ENCODE measurements at places on chromosomes 6 and 20.

DNA sequence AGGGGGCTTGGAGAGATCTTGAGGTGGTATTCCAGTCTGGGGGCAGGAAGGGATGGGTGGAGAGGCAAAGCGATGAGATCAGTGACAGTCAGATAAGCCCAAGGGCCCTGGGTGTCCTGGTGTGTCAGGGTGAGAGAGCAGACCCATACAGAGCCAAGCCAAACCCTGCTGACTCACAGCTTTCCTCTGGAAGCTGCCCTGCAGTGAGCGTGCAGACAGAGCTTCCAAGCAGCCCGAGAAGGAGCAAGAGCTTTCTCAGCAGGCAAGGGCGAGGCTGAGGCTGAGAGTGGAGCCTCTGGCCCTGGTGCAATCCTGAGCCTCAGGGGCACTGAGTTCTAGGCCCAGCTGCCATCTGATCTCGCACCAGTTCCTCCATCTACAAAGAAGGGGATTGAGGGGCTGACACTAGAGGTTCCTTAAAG lies 91.1 kb upstream of the HIVEP1 start:
- no peak for DNase-seq

- DNase-seq: peak; percentile 72
These were observed 22.6 kb upstream of the RIN2 start for GRCh38 chr20:19735446-19735845.

DNA sequence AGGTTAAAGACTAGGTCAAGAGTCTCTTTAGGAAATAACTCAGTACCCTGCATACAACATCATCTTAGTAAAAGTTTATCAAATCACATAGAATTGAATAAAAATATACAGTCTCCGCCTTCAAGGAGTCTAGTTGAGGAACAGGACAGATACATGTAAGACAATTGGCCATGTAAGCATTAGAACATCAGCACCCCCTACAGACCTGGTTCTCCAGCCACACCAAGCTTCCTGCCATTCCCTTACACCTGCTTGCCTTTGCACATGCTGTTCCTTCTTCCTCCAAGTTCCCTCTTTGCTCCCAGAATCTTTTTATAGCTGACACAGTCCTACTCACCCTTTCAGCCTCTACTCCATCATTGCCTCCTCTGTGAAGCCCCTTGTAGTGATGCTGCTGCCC lies 187.8 kb upstream of the LRFN2 start:
- DNase-seq: no peak

- DNase-seq: no peak
These were observed 8.7 kb upstream of the CCR6 start for GRCh38 chr6:167113935-167114910.

DNA sequence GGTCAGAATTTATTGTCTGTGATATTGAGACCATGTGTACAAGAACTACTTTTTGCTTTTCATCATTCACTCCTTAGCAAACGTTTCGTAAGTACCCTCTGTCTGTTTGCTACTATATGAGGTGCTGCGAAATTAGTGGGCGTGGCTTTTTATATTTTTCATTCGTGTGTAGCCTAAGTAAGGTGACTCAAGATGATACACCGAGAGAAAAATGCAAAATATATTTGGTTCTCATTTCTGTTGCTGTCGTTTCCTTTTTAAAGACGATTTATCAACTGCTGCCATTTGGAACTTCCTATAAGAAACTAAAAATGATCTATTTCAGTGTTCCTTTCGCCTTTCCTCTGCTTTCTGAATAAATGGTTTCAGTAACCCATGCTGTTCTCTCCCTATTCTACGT lies 61.2 kb downstream of the VAPB start:
- no peak for DNase-seq

GRCh38 chr20:21505810-21506530 lies 7.9 kb downstream of the NKX2-2 start:
- DNase-seq: peak; percentile 85

- no peak for DNase-seq
These were observed 13.0 kb upstream of the ABHD16B start for GRCh38 chr20:63848003-63848911.

GRCh38 chr6:36685926-36686667 lies 7.6 kb downstream of the CDKN1A start:
- DNase-seq: no peak

DNA sequence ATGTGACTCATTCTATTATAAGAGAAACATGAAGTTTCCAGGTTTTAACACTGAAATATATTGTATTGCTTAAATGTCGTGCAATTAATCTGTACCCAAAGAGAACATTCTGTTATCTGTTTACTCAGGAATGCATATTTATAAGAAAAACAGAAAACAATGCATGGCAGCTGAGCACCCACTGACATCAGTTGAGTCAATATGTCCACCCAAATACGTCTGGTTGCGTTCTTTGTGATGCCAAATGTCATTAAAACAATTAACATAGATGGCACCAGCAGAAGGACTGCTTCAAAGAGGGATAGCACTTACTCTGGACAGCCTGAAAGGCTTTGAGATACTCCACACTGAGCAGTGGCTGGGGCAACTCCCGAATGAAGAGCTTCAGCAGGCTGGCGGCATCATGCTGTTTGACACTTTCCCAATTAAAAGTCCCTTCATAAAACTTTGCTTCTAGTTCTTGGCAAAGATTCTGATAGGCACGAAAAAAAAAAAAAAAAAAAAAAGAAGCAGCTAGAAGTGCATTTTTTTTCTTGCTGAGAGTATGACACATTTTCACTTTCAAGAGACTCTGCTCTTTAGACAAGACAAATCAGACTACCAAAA lies 102.3 kb downstream of the ARHGAP18 start:
- DNase-seq: no peak

GRCh38 chr6:16088409-16088808 lies 40.5 kb upstream of the MYLIP start:
- DNase-seq: no peak

- DNase-seq: no peak
These were observed 322.5 kb downstream of the HACE1 start for GRCh38 chr6:104537180-104537579.

DNA sequence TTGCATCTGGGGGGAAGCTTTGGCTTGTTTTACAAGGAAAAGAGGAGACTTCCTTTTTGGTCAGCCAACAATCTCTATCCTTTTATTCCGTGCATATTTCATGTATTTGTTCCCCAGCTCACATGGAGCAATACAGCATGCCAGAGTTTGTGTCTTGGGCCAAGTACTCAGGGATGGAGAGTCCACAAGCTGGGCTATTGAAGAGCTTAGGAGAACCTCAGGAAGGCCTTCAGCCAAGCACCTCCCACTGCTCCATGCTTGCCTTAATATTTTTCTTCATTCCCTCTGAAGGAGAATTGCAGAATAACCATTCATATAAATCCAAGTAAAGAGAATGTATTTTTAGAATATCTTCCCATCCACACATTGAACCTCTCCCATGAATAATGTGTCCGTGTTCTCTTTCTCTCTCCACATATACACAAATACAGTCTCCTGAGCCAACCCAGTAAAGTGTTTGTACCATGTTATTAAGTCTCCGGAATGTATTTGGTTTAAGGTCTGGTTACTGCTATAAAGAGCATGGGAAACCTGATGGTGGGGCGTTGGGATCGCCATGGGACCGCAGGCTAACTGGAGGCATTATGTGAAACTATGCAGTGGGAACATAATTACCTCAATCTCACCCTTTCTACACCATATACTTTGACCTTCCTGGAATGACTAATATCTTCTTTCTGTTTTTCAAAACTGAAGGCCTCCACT lies 3.0 kb downstream of the LAMA4 start:
- DNase-seq: no peak

GRCh38 chr6:105767541-105767940 lies 318.6 kb upstream of the PRDM1 start:
- no peak for DNase-seq

GRCh38 chr6:117602899-117603588 lies 733 bp upstream of the GOPC start:
- no peak for DNase-seq

DNA sequence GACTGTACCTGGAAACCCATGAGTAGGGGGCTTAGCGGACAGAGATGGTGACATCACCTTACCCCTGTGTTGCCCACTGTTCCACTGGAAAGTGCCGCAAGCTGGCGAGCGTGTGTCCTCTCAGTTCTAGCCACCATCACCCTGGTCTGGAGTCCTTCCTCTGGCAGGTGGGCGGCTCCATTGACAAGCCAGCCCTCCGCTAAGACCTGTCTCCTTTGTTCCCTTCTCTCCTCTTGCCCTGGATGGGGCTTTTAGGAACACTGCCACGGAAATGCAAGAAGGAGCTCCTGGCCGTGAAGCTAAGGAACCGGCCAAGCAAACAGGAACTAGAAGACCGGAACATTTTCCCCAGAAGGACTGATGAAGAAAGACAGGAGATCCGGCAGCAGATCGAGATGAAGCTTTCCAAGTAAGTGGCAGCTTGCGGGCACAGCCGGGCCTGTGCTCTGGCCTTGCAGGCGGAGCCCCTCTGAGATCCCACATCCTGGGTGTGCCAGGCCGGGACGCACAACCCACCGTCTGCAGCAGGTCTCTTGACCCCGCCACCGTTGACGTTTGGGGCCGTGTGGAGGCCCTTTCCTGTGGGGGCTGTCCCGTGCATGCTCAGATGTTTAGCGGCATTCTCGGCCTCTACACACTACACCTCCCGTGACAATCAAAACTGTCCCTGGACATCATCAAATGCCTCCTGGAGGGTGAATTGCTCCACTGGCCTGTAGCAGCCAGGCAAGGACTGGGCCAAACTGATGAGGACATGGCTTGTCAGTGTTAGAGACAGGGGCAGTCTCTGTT lies 127.5 kb downstream of the SYCP2 start:
- no peak for DNase-seq

DNA sequence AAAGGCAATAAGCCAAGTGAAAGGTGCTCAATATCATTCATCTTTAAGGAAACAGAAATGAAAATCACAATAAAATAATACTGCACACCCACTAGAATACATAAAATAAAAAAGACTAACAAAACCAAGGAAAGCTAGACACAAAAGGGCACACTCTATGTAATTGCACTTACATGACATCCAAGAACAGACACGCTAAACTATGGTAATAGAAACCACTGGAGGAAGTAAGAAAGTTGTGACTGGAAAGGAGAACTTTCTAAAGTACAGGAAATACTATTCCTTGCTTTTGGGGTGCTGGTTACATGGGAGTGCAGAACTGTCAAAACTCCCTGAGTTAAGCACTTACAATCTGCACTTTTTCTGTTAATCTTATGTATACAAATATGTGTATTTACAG lies 253.7 kb upstream of the RUNX2 start:
- DNase-seq: no peak

DNA sequence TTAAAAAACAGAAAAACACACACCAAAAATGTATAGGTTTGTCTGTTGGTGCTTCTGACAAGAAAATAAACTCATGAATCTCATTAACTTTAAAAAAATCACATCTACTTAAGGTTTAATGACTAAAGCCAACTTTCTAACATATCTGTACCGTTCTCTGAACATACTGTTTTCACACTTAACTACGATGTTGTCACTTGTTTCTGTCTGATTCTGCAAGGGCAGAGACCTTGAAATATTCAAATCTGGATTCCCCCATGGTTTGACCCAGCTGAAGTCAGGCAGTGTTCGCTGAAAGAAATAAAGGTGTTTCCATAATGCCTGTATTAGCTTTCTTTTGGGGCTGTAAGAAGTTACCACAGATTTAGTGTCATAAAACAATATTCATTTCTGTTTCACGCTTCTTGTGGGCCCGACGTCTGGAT lies 2.7 kb upstream of the ASXL1 start:
- no peak for DNase-seq

GRCh38 chr6:36641543-36641942 lies 37.0 kb upstream of the CDKN1A start:
- DNase-seq: no peak

DNA sequence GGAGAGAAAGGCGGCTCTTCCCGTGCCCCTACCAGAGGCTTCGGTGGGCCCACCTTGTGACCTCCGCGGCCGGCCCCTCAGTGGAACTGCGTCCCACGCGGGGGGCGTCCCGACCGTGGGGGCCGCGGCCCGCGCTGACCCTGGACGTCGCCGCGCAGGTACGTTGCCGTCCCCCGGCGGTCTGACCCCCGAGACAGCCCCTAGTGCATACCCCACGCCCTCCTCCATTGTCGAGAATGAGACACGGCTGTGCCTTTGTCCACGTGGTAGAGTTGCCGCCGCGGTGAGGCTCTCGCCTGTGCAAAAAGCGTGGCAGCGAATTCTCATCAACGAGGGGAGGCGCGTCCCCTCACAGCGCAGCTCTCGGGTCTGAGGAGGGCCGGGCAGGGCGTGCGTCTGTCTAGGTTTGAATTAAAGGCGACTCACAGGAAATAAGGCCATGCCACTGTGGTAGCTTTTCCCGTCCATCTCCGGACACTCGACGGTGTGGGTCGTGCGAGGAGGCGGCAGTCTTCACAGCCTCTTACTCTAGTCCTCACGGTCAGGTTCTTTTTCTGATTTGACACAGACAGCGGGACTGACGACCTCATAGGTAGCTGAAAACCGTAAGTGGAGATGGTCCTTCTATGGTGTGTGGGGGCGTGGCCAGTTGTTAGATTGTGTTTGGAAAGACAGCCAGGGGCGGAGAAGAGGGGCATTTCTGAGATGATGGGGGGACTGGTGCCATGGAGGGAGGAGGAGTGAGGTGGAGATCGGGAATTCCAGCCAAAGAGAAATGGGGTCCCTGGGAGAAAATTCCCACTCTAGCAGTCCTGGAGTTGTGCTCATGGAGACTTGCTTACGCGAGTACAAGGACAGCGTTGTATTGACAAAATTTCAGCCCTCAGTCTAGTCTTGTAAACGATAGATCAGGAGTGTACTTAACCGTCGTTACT lies 580 bp downstream of the NXT1 start:
- peak; percentile 54 for DNase-seq

- no peak for DNase-seq
These were observed 236.0 kb upstream of the DEFB112 start for GRCh38 chr6:50285735-50286134.

DNA sequence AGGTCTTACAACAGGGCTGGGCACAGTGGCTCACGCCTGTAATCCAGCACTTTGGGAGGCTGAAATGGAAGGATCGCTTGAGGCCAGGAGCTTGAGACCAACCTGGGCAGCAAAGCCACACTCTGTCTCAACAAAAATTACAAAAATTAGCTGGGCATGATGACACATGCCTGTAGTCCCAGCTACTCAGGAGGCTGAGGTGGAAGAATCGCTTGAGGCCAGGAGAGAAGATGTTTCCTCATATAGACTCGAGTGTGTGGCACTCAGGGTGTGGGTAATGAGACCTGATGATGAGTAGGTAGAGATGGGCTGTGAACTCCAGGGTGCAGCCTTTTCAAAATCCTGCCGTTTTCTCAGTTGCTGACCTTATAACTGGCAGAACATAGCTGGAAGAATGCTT lies 125.3 kb upstream of the FOXO3 start:
- no peak for DNase-seq

DNA sequence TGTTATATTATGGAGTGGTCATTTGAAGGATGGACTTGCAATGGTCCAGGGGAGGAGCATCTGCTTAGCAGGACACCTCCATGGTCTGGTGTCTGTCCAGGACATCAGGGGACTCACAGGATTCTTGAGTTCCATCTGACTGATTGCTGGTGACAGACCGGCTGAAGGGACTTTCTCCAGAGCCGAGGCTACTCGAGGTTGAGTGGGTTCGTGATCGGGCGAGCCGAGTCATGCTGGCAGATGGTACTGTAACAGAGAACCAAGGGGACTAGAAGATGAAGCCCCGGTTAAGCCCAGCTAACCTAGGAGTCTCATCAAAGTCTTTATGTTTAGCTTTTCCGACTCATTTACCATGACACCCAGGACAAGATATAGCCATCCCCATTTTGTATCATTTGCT lies 7.5 kb upstream of the SLA2 start:
- DNase-seq: no peak

- DNase-seq: no peak
These were observed 26.4 kb upstream of the MEI4 start for GRCh38 chr6:77626426-77626825.
